ENCODE measurements at places on chromosomes 13 and 19.

DNA sequence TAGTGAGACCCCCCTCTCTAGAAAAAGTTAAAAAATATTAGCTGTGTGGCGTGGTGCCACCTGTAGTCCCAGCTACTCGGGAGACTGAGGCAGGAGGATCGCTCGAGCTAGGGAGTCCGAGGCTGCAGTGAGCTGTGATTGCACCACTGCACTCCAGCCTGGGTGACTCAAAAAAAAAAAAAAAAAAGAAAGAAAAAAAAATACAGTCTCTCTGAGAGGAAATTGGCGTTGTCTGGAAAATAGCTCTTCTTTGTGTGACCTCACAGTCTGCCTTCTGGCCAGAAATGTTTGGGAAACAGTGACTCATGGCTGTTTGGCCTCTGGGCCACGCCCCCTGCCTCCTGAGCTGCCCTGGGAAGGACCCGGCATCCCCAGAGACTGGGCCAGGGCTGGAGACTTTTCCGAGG is 10.7 kb downstream of the MARCHF2 start:
- no peak overlapping the region for H3K4me3 ChIP-seq
- no peaks in the 10 kb centered on the region for H3K4me1 ChIP-seq
- no peaks in the 10 kb centered on the region for H3K27me3 ChIP-seq
- no peak overlapping the region for H3K27ac ChIP-seq
- H3K36me3 ChIP-seq, result peaks cover 9% of the 10 kb centered on the region

DNA sequence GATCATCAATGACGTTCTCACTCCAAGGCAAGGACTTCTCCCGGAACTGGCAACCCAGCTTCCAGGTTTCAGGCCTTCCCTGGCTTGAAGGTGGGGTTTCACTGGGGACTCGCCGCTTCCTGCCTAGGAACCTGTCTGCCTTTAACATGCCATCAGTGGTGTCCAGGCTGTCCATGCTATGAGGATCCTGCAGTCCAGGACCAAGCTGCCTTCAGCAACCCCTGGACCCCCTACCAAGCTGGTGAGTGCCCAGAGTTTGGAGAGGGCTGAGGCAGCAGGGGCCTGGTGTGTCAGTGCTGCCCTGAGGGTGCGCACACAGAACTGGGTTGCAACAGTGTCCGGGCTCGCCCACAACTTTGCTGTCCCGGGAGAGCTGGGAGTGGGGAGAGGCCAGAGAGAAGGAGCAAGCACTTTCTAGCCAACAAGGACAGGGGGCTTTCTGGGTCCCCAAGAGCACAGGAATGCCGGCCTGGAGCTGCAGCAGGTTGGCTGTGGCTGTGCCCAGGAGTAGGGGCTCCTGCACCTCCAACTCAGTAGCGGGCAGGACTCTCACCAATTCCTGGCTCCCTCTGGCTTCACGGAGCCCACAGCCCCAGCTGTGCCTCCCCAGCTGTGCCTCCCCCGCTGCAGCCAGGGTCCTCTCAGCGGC is 1563.2 kb upstream of the MIR17HG start:
- no peak overlapping the region for H3K27ac ChIP-seq
- H3K4me3 ChIP-seq, result no peak overlapping the region
- no peaks in the 10 kb centered on the region for H3K4me1 ChIP-seq
- H3K27me3 ChIP-seq, result no peaks in the 10 kb centered on the region
- H3K36me3 ChIP-seq, result no peaks in the 10 kb centered on the region

GRCh38 chr13:82062772-82063171 is 1721.8 kb upstream of the SPRY2 start:
- H3K4me3 ChIP-seq, result no peak overlapping the region
- no peak overlapping the region for H3K27ac ChIP-seq
- H3K36me3 ChIP-seq, result no peaks in the 10 kb centered on the region
- H3K4me1 ChIP-seq, result no peaks in the 10 kb centered on the region
- no peak for DNase-seq

DNA sequence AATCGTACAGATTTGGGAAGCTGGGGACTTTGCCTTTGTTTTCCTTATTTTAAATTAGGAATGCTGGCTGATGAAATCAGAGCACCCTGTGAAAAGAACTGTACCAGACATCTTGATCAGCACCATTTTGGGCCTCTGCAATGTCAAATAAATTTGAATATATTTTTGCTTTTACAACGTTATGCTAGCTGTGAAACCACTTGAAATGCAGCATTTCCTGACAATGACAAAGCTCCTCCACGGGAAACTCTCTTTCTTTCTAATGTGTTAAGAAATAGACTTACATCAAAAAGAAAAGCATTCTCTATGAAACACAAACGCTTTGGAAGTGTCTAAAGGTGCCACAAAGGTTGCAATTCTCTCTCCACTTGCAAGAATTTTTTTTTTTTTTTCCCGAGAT is 47.1 kb upstream of the MAP3K10 start:
- no peaks in the 10 kb centered on the region for H3K36me3 ChIP-seq
- no peaks in the 10 kb centered on the region for H3K27me3 ChIP-seq
- H3K4me3 ChIP-seq, result peak overlapping the region; percentile 24
- H3K27ac ChIP-seq, result no peak overlapping the region
- peaks cover 24% of the 10 kb centered on the region for H3K4me1 ChIP-seq

- H3K27me3 ChIP-seq, result no peaks in the 10 kb centered on the region
- H3K4me1 ChIP-seq, result peaks cover 3% of the 10 kb centered on the region
- H3K27ac ChIP-seq, result no peak overlapping the region
- peaks cover 11% of the 10 kb centered on the region for H3K36me3 ChIP-seq
- DNase-seq, result no peak
- no peak overlapping the region for H3K4me3 ChIP-seq
Observed at GRCh38 chr13:94620286-94620896, 18.7 kb downstream of the GPR180 start.

GRCh38 chr13:39904959-39905358 is 249.5 kb downstream of the COG6 start:
- no peak overlapping the region for H3K27ac ChIP-seq
- DNase-seq, result no peak
- H3K36me3 ChIP-seq, result no peaks in the 10 kb centered on the region
- no peak overlapping the region for H3K4me3 ChIP-seq
- H3K27me3 ChIP-seq, result peaks cover 4% of the 10 kb centered on the region

DNA sequence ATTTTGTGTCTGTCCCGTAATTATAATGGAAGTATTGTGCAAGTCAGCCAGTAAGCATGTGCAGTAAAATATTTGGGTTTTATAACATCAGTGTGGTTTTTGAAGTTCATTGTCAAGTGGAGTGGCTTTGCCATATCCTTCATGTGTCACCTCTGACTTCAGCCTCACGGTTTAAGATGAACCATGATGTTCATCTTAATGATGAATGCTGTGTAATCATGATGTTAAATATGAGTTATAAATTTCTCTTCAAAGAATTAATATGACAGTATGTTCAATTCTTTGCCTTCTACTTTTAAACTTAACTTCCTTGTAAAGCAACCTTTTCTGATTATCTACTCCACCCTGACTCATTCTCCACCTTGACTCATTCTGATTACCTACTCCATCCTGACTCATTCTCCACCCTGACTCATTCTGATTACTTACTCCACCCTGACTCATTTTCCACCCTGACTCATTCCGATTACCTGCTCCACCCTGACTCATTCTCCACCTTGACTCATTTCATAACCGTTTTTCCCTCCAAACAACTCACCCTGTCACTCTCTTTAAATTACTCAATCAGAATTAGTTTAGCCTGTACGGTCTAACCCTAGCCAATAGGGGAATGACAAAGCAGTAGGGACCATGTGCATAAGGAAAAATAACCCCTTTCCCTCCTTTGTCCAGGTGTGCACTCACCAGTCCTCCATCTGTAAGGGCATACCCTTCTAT is 50.3 kb upstream of the ANKRD10 start:
- no peak overlapping the region for H3K27ac ChIP-seq
- H3K36me3 ChIP-seq, result peaks cover 8% of the 10 kb centered on the region
- no peaks in the 10 kb centered on the region for H3K4me1 ChIP-seq
- peaks cover 4% of the 10 kb centered on the region for H3K27me3 ChIP-seq
- no peak overlapping the region for H3K4me3 ChIP-seq

DNA sequence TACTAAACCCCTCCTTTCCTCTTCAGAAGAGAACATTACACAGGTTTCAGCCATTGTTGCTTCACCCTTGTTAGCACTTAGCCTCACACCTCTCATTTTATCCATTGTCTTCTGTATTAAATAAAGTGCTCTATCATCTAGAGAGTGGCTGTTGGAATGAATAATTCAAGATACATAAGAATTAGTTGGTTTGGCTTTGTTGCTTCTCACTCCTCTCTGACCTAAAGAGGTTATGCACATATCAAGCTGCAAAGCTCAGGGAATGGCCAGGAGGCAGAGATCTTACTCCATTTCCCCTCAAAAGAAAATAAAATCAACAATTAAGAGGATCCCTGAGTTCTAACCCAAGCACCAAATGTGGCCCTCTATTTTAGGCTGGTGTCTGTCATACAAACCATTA is 79.7 kb downstream of the DCT start:
- no peaks in the 10 kb centered on the region for H3K27me3 ChIP-seq
- DNase-seq, result no peak
- no peak overlapping the region for H3K4me3 ChIP-seq
- no peak overlapping the region for H3K27ac ChIP-seq
- no peaks in the 10 kb centered on the region for H3K36me3 ChIP-seq

All from memory B cell (primary cell).